ENCODE measurements at places on chromosomes 2 and 18.

DNA sequence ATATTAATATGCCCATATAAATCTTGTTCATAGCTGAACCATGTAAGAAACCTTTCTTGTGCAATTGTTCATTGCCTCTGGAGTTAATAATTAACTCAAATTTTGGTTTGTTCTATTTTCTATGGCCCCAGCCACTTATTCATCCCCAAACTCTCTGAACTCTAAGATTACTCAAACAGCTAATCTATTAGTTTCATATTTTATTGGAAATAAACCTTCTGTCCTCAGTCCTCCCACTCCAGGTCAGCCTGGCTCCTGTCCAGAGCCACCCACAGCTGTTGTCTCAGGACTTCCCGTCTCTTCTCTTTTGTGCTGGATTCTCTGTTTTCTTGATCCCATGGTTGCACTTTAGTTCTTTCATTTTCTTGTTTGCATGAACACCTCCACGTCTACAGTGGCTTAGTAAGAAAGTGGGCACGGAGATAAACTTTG lies 4.4 kb upstream of the RNF103 start:
- DNase-seq: no peak

DNA sequence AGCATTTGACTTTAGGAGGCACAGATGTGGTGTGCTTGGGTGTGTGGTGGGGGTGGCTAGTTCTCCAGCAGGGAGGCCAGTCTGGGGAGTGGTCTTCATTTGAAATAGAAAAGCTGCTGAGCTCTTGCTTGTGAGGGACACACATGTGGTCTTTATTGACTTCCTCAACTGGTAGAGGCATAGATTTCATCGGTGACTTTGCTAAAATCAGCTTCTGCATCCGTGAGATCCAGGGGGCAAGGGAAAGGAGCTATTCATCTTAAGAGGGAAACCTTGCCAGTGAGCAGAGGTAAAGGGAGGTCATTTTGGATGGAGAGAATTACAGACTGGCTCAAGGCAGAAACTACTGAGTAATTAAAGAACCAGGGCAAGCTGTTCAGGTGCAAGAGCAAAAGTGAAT lies 4.7 kb downstream of the MAPRE3 start:
- no peak for DNase-seq

DNA sequence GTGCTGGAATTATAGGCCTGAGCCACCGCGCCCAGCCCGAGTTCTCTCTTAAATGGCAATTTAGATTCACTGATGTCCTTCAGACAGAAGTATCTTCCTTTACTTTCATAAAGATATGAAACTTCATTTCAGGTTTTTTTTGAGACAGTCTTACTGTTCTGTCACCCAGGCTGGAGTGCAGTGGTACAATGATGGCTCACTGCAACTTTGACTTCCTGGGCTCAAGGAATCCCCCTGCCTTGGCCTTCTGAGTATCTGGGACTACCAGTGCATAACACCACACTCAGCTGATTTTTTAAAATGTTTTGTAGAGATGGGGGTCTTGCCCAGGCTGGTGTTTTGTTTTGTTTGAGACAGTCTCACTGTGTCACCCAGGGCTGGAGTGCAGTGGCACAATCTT lies 13.2 kb downstream of the ITGB1BP1 start:
- no peak for DNase-seq

GRCh38 chr18:6236258-6236657 lies 178.5 kb downstream of the L3MBTL4 start:
- no peak for DNase-seq

GRCh38 chr2:63743982-63744966 lies 97.4 kb upstream of the UGP2 start:
- no peak for DNase-seq

DNA sequence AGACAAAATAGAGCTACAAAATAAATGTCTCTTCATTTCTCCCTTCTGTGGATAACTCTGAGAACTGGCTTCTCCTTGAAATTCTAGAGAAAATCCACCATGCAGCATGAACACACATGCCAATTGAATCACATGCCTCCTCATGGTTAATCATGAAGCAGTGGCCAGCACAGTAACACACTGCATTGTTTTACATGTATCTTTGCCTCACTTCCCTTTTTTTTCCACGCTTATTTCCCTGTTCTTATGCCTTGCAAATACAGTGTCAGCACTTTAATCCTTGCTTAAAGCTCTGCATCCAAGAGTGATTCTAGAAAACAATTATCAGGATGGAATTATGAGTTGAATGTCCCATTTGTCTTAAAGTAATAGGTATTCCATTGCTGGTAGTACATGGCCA lies 50.3 kb upstream of the ZBTB7C start:
- no peak for DNase-seq

Measured in activated CD4-positive, alpha-beta T cell treated with anti-CD3 and anti-CD28 coated beads, Interleukin-2, amount 50 U/mL, for 16 hours (primary cell).